Pancreas (tissue), 10 donors: ENCODE measurements at places on chromosomes 7 and 10.

- no peak for DNase-seq
Measured at GRCh38 chr7:139431010-139431409, 52.5 kb downstream of the KLRG2 start.

DNA sequence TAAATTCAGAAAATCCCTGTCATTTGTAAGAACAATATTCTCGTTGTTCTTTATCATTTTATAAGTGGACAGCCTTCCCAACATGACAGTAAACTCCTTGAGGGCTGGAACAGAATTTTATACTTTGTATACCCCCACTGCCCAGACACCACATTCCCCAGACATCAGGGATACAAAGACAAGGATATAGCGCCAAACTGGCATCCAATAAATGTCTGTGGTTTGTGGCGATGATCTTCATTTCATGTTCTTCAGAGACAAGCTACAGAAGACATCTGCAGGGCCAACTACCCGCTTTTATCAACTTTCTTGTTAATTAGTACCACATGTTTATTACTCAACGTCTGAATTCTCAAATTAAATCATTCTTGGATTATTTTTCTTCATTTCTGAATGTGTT is 155.9 kb downstream of the ATE1 start:
- DNase-seq = no peak

GRCh38 chr7:139588632-139589031 is 65.1 kb downstream of the CLEC2L start:
- DNase-seq = no peak

DNA sequence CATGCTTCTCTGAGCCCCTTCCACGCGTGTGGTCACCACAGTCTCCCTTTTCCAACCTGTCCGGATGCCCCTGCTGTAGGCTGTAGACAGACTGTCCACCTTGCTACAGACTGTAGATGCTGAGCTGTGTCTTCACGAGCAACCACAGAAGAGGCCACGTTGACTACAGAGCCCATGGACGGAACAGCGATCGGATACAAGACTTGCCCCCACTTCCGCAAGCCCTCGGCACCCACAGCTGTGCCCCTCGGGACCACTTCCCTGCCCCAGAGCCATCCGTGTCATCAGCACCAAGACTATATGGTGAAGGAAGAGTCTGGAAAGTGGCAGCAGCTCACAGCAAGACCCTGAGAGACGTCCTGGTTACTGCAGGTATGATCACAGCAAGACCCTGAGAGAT is 491.4 kb downstream of the DNAJB6 start:
- DNase-seq = no peak

DNA sequence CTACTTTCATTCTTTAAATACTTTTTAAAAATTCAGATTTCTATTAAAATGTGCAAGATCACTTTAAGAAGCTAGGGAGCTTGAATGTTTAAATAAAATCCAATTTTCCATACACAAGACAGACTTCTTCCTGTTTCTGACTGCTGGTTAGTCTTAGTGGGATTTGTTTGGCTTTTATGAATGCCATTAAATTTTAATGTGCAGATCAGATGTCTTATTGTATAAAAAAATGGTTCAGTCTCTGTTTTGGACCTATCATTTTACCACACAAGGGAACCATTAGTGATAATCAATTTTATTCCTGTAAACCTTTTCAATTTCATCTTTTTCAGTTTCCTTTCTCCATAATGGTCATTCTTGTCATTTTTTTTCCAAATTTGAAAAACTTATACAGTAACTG is 63.2 kb downstream of the VCL start:
- no peak for DNase-seq

DNA sequence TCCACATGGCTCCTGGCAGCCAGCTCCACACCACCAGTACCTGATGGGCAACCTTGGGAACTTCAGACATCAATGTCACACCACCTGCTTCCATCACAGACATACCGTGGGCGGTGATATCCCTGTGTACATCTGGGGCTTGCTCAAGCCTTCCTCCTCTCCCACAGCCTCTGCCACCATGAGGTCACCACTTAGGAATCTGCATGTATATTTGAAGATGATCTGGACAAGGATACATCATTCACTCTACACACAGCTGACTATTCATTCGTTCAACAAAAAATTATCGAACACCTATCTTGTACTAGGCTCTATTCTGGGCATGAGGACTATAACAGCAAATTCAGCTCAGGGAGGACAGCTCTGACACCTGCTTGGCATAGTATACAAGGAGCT is 6.8 kb downstream of the DLG5 start:
- no peak for DNase-seq

DNA sequence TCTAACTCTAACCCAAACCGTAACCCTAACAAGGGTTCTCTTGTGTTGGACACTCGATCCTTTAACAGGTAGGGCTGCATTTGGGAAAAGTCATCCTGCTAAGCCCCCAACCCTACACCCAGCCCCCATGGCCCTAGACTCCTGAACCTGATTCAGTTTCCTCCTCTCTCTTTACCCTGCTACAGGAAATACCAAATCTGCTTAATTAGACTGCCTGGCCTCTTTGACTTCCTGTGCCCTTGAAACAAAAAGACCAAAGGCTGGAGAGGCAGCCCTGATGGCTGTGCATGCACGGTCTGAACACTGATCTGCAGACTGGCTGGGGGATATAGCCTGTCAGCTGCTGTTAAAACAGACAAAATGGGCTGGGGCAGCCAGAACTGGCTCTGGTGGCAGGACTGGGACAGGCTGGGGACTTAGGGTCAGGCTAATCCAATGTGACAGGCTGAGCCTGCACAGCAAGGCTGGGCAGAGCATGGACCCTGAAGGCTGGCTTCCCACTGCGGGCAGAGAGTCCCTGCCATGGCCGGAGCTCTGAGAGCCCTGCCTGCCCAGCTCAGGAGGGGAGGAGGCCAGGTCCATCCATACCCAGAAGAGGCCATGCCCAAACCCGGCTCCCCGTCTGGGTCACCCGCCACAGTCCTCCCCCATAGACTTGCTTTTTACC is 51.0 kb upstream of the MSMB start:
- no peak for DNase-seq

DNA sequence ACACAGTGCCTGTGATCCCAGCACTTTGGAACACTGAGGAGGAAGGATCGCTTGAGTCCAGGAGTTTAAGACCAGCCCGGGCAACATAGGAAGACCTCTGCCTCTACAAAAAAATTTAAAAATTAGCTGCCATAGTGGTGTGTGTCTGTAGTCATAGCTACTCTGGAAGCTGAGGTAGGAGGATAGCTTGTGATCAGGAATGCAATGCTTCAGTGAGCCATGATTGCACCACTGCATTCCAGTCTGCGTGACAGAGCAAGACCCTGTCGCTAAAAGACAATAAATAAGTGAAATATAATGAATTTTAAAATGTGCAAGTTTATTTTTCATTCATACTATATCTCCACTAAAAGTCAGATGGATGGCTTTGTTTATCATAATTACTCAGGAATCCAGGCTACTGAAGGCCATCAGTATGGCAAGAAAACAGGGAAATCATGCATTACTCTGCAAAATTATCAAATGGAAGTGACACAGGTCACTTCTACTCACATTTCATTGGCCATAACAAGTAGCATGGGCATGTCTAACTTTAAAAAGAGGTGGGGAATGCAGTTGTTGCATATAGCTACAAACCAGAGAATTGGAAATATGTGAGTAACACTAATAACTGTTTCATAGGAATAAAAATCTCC is 32.9 kb upstream of the FAM3C start:
- DNase-seq = no peak

DNA sequence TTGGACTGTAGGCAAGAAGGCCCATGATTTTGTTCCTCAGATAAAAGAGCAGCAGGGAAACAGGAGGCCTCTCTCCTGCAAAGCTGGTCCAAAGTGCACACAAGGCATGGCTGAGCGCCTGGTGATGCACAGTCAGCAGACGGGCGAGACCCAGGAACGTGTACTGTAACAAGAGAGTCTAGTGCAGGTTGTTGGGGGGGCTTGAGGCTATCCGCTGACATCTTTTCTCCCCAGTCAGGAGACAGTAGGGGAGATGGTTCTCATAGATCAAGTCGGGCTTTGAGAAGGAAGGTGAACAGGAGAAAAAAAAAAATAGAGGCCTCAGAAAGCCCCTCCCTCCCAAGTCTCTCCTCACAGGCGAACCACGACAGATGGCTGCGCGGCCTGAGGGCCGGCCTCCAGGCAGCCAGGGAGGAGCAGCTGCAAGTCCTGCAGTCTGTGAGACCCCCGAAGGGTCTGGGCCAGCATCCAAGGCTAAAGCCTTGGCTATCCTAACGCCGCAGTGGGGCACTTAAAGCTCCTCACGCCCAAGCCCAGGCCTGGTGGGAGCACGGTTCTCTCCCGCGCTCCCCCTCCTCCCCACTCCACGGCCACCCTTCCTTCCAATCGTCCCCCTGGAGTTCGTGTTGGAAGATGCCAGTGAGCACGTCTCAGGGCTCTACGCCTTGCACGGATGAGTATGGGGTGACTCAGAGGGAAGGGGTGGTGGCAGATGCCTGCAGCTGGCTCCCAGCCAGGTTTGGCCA is 68.3 kb downstream of the PRKAG2 start:
- DNase-seq = no peak

- DNase-seq = no peak
Measured at GRCh38 chr10:83991986-83992753, 147.1 kb upstream of the GHITM start.

- no peak for DNase-seq
Measured at GRCh38 chr7:12066521-12066920, 144.6 kb upstream of the TMEM106B start.

GRCh38 chr10:125984865-125985495 is 88.6 kb downstream of the FANK1 start:
- DNase-seq = no peak
